ENCODE measurements at places on chromosomes 3 and 15. TPM values are rescaled to one million over a fixed set of nuclear protein-coding genes. Genes with fewer than 3 reads are reported as not detected.

GRCh38 chr3:176120507-176120906 is 1076.8 kb downstream of the TBL1XR1 start:
- no peak overlapping the region for H3K27ac ChIP-seq
- no peaks in the 10 kb centered on the region for H3K27me3 ChIP-seq
- no peak for DNase-seq
- H3K36me3 ChIP-seq, result no peaks in the 10 kb centered on the region

- no peaks in the 10 kb centered on the region for H3K36me3 ChIP-seq
- H3K27me3 ChIP-seq, result peaks cover 41% of the 10 kb centered on the region
These were observed 46.8 kb upstream of the NEO1 start for GRCh38 chr15:73005446-73005845.

PEX5L gene
- total RNA-seq, result 0.31 TPM

DNA sequence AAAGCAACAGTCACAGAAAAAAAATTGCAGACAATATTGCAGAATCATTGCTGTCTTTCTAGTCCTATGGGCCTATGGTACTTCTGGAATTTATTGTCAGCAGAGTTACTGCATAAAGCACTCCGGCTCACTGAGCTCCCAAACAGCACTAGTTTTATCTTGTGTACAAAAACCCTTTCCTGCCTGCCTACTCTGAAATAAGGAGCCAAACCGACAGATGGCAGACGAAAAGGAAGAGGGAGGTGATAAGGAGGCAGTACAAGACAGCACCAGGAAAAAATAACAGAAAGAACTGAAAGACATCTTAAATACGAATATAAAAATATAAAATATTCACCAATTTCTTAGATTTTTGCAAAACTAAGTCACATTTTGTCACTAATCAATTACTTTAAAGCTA is 15.6 kb downstream of the HERC1 start:
- DNase-seq, result no peak
- no peak overlapping the region for H3K27ac ChIP-seq
- H3K4me3 ChIP-seq, result peak overlapping the region; percentile 50
- H3K4me1 ChIP-seq, result peaks cover 62% of the 10 kb centered on the region
- H3K36me3 ChIP-seq, result no peaks in the 10 kb centered on the region

SAMMSON gene
- not detected for total RNA-seq

- DNase-seq, result no peak
- H3K36me3 ChIP-seq, result no peaks in the 10 kb centered on the region
- no peak overlapping the region for H3K4me3 ChIP-seq
- peaks cover 7% of the 10 kb centered on the region for H3K27me3 ChIP-seq
- peaks cover 14% of the 10 kb centered on the region for H3K4me1 ChIP-seq
These were observed 53.5 kb downstream of the MAGEF1 start for GRCh38 chr3:184658223-184658928.

GRCh38 chr15:62976301-62976881 is 66.2 kb upstream of the TPM1 start:
- H3K4me3 ChIP-seq, result no peak overlapping the region
- no peaks in the 10 kb centered on the region for H3K36me3 ChIP-seq
- peaks cover 18% of the 10 kb centered on the region for H3K27me3 ChIP-seq
- no peaks in the 10 kb centered on the region for H3K4me1 ChIP-seq
- DNase-seq, result no peak

- DNase-seq, result peak; percentile 22
- H3K4me1 ChIP-seq, result peaks cover 27% of the 10 kb centered on the region
- no peak overlapping the region for H3K27ac ChIP-seq
- H3K27me3 ChIP-seq, result no peaks in the 10 kb centered on the region
- no peak overlapping the region for H3K4me3 ChIP-seq
These were observed 5.1 kb downstream of the ACAA1 start for GRCh38 chr3:38131621-38132369.

GRCh38 chr15:88730751-88731150 is 72.5 kb upstream of the ACAN start:
- H3K4me3 ChIP-seq, result no peak overlapping the region
- no peaks in the 10 kb centered on the region for H3K4me1 ChIP-seq
- peaks cover 4% of the 10 kb centered on the region for H3K27me3 ChIP-seq
- no peaks in the 10 kb centered on the region for H3K36me3 ChIP-seq

TGM5 gene
- not detected for total RNA-seq

DNA sequence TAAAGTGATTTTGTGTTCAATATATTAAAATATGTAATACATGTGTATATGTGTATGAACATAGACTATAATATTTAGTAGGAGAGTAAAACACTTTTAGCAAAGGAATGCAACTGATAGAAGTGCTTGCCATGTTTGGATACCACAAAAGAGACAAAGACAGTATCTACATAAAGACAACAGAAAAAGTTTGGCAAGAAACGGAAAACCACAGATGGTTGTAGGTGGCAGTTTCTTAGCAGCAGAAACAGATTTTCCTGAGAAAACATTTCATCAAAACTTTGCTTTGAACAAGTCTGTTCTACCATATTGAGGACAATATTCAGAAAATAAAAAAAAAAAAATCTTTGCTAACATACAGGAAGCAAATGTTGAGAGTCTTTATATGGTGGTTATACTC is 1560.4 kb upstream of the GBE1 start:
- H3K4me3 ChIP-seq, result no peak overlapping the region
- H3K27me3 ChIP-seq, result no peaks in the 10 kb centered on the region
- no peaks in the 10 kb centered on the region for H3K4me1 ChIP-seq
- H3K27ac ChIP-seq, result no peak overlapping the region
- no peak for DNase-seq

RUVBL1 gene
- total RNA-seq, result 50.4 TPM

GRCh38 chr3:78911394-78911793 is 856.4 kb downstream of the ROBO1 start:
- no peaks in the 10 kb centered on the region for H3K27me3 ChIP-seq
- no peaks in the 10 kb centered on the region for H3K36me3 ChIP-seq
- no peak overlapping the region for H3K4me3 ChIP-seq
- no peak overlapping the region for H3K27ac ChIP-seq
- H3K4me1 ChIP-seq, result no peaks in the 10 kb centered on the region

GRCh38 chr3:64687781-64688604 is at the start of gene ADAMTS9:
Gene ADAMTS9 (minus strand): TSS chr3:64688000. CDS start chr3:64687657, 343 bp downstream.
- H3K27ac ChIP-seq, result no peak within 1 kb of the TSS
- no peaks in the 10 kb centered on the region for H3K36me3 ChIP-seq
- peaks cover 6% of the 10 kb centered on the region for H3K4me1 ChIP-seq
- no peak for DNase-seq
- H3K4me3 ChIP-seq, result peak within 1 kb of the TSS; percentile 47

- H3K27ac ChIP-seq, result no peak overlapping the region
- H3K36me3 ChIP-seq, result peaks cover 4% of the 10 kb centered on the region
- no peak for DNase-seq
- H3K4me3 ChIP-seq, result no peak overlapping the region
These were observed 39.6 kb upstream of the ICE2 start for GRCh38 chr15:60518511-60518910.

GRCh38 chr15:88060383-88060782 is 196.2 kb downstream of the NTRK3 start:
- no peaks in the 10 kb centered on the region for H3K4me1 ChIP-seq
- no peaks in the 10 kb centered on the region for H3K36me3 ChIP-seq
- no peak for DNase-seq
- H3K4me3 ChIP-seq, result no peak overlapping the region

- H3K36me3 ChIP-seq, result no peaks in the 10 kb centered on the region
- H3K4me3 ChIP-seq, result no peak overlapping the region
- H3K27me3 ChIP-seq, result no peaks in the 10 kb centered on the region
- DNase-seq, result no peak
These were observed 87.1 kb downstream of the DIPK2A start for GRCh38 chr3:144058713-144059112.

DNA sequence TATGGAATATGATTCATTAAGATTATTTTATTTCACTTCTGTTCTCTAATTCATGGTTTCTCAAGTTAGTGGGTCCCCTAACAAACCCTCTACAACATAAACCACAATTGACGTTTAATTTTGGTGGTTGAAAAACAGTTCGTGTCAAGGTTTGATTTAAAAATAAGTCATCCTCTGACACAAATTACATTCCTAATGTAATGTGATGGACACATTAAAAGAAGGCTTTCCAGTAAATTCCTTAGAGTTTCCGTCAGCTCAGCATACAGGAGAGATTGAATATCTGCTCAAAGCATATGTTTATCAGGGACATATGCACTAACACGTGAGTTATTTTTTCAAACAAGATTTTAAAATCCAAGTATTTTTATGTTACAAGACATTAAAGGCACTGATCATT is 626.5 kb upstream of the ADAMTS9 start:
- DNase-seq, result no peak
- H3K27me3 ChIP-seq, result no peaks in the 10 kb centered on the region
- H3K4me1 ChIP-seq, result no peaks in the 10 kb centered on the region
- H3K4me3 ChIP-seq, result no peak overlapping the region

DNA sequence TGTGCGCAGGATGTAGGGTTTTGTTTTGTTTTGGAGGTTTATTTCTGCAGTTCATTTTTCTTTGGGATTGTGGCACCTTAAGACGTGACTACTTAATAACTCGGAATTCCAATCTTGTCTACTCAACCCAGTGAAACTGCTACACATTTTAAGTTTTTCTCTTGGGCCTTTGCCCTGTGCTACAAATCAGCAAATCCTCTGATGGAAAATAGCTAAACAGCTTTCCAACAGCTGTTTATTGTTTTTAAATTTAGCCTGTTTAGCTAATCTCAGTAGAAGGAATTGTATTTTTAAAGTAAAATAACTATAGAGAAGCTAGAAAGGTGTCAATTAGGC is 48.4 kb downstream of the OPA1 start:
- H3K27me3 ChIP-seq, result no peaks in the 10 kb centered on the region
- H3K27ac ChIP-seq, result no peak overlapping the region
- no peak overlapping the region for H3K4me3 ChIP-seq
- H3K4me1 ChIP-seq, result no peaks in the 10 kb centered on the region

- H3K4me1 ChIP-seq, result peaks cover 14% of the 10 kb centered on the region
- no peaks in the 10 kb centered on the region for H3K27me3 ChIP-seq
- peaks cover 15% of the 10 kb centered on the region for H3K36me3 ChIP-seq
- peak overlapping the region; percentile 78 for H3K27ac ChIP-seq
- H3K4me3 ChIP-seq, result no peak overlapping the region
- DNase-seq, result no peak
These were observed 20.3 kb downstream of the CALML4 start for GRCh38 chr15:68184616-68185480.

CHL1 gene
- not detected for total RNA-seq
